ENCODE measurements at places on chromosomes 16 and 17. TPM values are rescaled to one million over a fixed set of nuclear protein-coding genes. Genes with fewer than 3 reads are reported as not detected.

- H3K4me3 ChIP-seq: no peak overlapping the region
- DNase-seq: peak; percentile 30
- H3K27me3 ChIP-seq: no peaks in the 10 kb centered on the region
- peaks cover 32% of the 10 kb centered on the region for H3K36me3 ChIP-seq
- H3K27ac ChIP-seq: no peak overlapping the region
These were observed 9.4 kb downstream of the CWC25 start for GRCh38 chr17:38815576-38816193.

GRCh38 chr16:13307851-13308250 is 406.5 kb downstream of the SHISA9 start:
- no peak for DNase-seq
- H3K36me3 ChIP-seq: no peaks in the 10 kb centered on the region
- no peak overlapping the region for H3K4me3 ChIP-seq
- no peak overlapping the region for H3K27ac ChIP-seq

DNA sequence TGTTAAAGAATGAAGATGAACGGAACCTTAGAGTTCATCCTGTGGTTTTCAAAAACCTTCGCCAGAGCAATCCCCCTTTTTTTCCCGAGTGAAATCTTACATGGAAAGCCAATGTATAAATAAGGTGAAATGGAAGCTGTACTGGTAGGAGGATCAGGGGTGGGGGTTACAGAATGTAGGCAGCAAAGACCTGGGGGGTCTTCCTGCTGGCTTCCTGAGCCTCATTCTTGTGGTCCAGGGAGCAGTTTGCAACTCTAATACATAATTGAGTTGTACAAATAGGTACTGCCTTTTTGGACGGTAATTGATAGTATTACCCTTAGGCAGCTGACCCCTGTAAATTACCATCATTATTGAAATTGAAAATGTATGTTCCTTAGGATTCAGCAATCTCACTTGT is 34.1 kb downstream of the KSR1 start:
- peaks cover 30% of the 10 kb centered on the region for H3K4me1 ChIP-seq
- H3K4me3 ChIP-seq: no peak overlapping the region
- peaks cover 19% of the 10 kb centered on the region for H3K36me3 ChIP-seq
- DNase-seq: no peak
- no peaks in the 10 kb centered on the region for H3K27me3 ChIP-seq
- H3K27ac ChIP-seq: no peak overlapping the region

DNA sequence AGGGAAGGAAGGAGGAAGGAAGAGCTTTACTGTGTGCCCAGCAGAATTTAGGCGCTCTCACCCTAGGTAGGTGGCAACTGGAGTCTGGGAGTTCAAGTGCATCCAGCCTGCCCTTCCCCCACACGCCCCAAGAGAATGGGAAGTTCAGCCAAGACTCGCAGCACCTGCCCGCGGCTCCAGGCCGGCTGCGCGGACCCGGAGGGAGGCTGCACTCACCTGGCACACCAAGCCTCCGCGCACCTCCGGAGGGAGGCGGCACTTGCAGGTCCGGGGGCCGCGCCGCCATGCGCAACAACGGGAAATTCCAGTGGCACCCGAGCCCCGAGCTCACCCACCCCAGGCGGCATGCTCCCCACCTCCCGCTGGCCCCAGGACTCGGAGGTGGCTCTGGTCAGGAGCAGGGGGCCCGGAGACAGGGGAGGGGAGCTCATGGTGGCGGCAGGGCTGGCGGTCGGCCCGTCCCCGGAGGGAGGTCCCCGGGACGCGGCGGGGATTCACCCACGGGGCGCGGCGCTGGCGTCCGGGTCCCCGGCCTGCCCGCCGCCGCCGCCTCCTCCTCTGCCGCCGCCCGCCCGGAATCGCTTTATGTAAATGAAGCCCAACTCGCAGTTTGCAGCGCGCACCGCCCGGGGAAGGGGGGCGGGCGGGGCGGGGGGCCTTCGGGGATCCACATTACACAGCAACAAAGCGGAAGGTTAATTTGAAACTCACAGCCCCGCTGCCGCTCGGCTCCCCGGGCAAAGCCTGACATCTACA is at the start of gene ZFHX3:
Gene ZFHX3 (minus strand): TSS at position 593 of the 756 bp plus-strand sequence. CDS start 87,983 bp downstream, outside the sequence.
- H3K36me3 ChIP-seq: no peaks in the 10 kb centered on the region
- H3K27ac ChIP-seq: no peak within 1 kb of the TSS
- H3K27me3 ChIP-seq: peaks cover 42% of the 10 kb centered on the region

DNA sequence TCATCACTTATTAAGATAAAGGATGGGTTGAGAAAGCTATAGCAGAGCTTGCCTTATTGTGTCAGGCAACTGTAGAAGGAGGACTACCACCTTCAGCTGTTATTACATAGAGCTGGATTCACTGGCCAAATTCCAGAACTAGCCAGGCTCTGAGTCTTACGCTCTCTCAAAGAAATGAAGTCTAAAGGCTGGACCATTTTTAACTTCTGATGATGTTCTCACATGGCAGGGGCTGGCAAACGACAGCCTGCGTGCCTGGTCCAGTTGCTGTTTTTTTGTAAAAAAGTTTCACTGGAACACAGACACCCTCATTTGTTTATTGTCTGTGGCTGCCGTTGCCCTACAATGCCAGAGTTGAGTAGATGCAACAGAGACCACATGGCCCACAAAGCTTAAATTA is 21.2 kb downstream of the TRAF4 start:
- H3K27ac ChIP-seq: no peak overlapping the region
- H3K4me1 ChIP-seq: peaks cover 16% of the 10 kb centered on the region
- peaks cover 19% of the 10 kb centered on the region for H3K36me3 ChIP-seq
- H3K4me3 ChIP-seq: no peak overlapping the region

Gene CDH11
- not detected for total RNA-seq

DNA sequence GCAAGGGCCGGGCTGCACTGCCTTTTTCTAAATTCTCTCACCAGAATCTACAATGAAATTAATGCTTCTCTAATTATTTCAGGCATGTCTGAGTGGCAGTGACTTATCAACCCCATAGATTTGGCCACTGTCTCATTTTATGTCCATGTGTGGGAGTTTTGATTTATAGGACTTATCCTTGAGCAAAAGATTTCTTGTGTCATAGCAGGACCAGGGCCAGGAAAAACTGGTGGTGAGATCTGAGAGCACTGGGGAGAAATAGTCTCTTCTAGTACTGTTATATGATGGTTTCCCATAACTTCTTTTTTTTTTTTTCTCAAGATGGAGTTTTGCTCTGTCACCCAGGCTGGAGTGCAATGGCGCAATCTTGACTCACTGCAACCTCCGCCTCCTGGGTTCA is 1.5 kb upstream of the KRT23 start:
- no peak overlapping the region for H3K4me3 ChIP-seq
- H3K4me1 ChIP-seq: no peaks in the 10 kb centered on the region
- H3K36me3 ChIP-seq: no peaks in the 10 kb centered on the region
- H3K27ac ChIP-seq: no peak overlapping the region
- H3K27me3 ChIP-seq: peaks cover 9% of the 10 kb centered on the region
- no peak for DNase-seq

Gene KRTAP4-9
- total RNA-seq: not detected

Gene CD300E
- total RNA-seq: not detected

Gene TM4SF5
- not detected for total RNA-seq

Gene MT4
- total RNA-seq: not detected

DNA sequence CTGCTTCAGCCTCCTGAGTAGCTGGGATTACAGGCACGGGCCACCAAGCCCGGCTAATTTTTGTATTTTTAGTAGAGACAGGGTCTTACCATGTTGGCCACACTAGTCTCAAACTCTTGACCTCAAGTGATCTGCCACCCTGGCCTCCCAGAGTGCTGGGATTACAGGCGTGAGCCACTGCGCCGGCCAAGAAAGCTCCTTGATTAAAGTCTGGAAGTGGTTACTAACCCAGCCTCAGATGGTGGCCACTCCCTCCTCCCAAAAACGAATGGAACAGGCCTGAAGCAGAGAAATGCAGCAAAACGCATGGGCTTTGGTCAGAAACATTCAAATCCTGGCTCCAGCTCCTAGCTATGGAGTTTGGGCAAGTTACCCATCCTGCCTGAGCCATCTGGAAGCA is 11.3 kb downstream of the FKBP10 start:
- no peaks in the 10 kb centered on the region for H3K4me1 ChIP-seq
- H3K4me3 ChIP-seq: no peak overlapping the region
- H3K27ac ChIP-seq: no peak overlapping the region
- DNase-seq: no peak
- peaks cover 2% of the 10 kb centered on the region for H3K36me3 ChIP-seq

DNA sequence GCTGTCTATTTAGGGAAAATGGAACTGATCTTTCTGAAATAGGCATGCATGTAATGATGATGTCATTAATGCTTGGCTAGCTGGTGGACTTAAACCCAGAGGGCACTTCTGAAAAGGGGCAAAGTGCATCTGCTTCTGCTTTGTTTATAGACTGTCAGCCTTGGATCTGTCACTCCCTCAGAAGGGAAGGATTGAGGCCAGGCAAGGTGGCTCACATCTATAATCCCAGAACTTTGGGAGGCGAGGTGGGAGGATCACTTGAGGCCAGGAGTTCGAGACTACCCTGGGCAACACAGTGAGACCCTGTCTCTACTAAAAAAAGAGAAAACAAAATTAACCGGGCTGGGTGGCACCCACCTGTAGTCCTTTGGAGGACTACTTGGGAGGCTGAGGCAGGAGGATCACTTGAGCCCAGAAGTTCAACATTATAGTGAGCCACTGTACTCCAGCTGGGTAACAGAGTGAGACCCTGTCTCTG is 185.5 kb downstream of the WWOX start:
- no peaks in the 10 kb centered on the region for H3K36me3 ChIP-seq
- H3K27me3 ChIP-seq: no peaks in the 10 kb centered on the region
- H3K27ac ChIP-seq: no peak overlapping the region

DNA sequence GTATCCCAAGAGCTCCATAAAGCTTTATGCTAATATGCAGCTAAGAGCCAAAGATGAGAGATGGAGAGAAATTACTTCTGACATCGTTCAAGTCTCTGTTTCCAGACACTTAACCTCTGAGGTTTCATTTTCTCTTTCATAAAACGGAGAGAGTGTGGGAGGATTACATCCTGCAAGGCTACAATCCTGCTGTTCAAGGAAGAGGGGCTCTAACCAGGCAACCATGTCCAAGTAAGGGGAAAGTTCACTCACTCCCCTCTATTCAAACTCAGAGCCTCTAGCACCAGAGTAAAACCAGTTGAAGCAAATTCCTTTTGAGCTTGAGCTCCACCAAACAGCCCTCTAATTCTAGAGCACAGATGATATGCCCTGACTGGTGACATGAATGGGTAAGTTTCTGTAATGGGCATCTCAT is 397.4 kb downstream of the NPIPA8 start:
- H3K27ac ChIP-seq: peak overlapping the region; percentile 42
- H3K4me3 ChIP-seq: peak overlapping the region; percentile 42
- DNase-seq: no peak
- H3K36me3 ChIP-seq: no peaks in the 10 kb centered on the region
- no peaks in the 10 kb centered on the region for H3K27me3 ChIP-seq

GRCh38 chr17:47325176-47325575 is 1.4 kb downstream of the EFCAB13 start:
- H3K36me3 ChIP-seq: no peaks in the 10 kb centered on the region
- peaks cover 14% of the 10 kb centered on the region for H3K27me3 ChIP-seq
- peaks cover 20% of the 10 kb centered on the region for H3K4me1 ChIP-seq
- peak overlapping the region; percentile 94 for H3K4me3 ChIP-seq

- H3K27ac ChIP-seq: no peak overlapping the region
- H3K36me3 ChIP-seq: peaks cover 86% of the 10 kb centered on the region
- no peak overlapping the region for H3K4me3 ChIP-seq
- no peak for DNase-seq
- no peaks in the 10 kb centered on the region for H3K27me3 ChIP-seq
These were observed 6.2 kb downstream of the MSI2 start for GRCh38 chr17:57262557-57262956.

DNA sequence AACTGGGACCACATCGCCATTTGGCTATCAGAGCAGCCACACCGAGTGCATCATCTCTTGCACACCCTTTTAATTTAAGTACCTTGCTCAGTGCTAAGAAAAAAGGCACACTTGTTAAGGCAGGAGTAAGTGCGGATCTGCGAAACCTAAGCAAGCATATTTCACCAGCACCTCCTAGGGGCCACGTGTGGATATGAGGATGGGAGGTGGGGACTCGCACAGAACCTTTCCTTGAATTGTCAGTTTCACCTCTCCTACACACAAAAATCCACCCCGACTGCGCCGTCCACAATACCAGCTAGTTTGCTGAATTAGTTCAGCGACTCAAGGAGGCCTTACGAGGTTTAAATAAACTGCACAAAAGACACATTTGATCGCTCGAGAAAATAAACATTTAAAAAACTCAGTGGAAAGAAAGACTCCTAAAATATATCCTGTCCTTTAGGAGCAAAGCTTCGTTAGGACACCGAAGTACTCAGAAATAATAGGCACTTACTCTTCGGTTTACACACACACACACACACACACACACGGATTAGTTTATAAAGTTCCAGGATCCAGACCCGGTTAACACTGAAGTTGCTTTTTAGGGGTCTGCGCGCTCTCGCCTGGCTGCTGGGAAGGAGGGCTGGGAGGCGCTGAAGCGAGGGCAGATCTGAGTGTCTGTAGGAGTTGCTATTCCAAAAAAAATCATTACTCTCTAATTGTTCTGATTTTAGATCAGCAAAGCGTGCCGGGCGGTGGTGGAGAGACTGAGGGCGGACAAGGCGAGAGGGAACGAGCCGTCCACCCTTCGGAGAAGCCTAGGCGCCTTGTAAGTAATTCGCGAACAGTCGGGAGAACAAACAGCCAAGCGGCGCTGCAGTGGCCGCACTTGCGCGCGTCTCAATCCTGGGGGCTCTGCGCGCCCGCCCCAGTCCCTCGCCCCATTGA is 1.0 kb upstream of the KCNJ2 start:
- H3K27ac ChIP-seq: no peak overlapping the region
- no peaks in the 10 kb centered on the region for H3K36me3 ChIP-seq
- peaks cover 51% of the 10 kb centered on the region for H3K27me3 ChIP-seq
- H3K4me3 ChIP-seq: peak overlapping the region; percentile 49
- peaks cover 15% of the 10 kb centered on the region for H3K4me1 ChIP-seq
- DNase-seq: peak; percentile 38

Gene CCDC78
- 3.9 TPM for total RNA-seq

DNA sequence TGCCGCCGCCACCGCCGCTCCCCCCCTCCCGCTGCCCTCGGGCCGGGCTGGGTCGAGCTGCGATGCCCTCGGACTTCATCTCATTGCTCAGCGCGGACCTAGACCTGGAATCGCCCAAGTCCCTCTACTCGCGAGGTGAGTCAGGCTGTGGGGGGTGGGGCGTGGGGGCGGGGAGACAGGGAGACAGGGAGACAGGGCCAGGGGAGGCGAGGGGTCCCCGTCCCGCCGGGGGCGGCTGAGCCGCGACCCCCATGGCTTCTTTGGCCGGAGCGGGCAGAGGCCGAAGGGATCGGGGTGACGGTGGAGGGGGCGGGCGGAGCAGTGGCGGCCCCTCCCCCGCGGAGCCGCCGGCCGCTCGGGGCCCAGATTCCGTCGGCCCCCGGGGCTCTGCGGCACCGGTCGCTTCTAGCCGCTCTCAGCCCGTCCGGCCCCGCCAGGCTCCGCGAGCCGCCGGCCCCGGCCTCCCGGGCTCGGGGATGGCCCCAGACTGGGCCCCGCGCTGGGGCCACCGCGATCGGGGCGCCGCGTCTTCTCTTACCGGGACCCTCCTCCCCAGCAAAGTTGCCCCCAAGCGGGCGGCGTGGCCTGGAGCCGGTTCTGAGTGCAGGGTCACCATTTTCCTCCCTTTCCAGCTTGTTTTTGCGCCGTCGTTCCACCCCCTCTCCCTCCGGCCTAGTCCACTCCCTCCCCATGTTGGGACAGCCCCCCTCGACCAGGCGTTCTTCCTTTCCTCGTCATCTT is 644 bp downstream of the NFAT5 start:
- H3K27me3 ChIP-seq: no peaks in the 10 kb centered on the region
- peaks cover 16% of the 10 kb centered on the region for H3K36me3 ChIP-seq
- DNase-seq: peak; percentile 43
- peak overlapping the region; percentile 96 for H3K4me3 ChIP-seq
